ENCODE measurements at places on chromosomes 11 and 22.

DNA sequence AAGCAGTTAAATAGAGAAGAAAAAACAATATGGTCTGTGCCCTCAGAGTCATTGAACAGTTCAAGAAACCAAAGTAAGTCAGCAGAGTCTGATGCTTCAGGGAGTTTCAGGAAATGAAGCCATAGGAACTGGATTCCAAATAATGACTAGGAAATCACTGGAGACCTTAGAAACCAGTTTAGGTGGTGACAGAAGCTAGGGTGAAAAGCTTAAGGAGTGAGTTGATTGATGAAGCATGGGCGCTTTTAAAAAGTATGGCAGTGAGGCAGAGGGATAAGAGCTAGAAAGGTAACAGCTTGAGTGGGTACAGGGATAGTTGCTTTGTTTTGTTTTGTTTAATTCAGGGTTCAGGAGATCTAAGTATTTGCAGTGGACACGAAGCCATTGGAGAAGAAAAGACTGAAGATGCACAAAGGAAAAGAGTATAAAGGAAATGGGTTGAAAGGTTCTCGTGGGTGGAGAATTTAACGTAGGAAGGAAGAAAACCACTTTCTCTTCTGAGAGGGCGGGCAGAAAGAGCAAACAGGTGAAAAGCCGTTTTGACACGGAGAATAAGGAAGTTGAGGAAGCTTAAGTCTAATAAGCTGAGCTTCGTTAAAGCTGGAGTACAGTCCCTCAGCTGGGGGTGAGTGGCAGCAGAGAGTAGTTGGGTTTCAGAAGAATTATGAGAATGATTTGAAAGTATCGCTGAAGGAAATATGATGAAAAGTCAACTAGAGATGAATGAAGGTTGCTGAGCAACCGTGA lies 14.8 kb downstream of the SGSM3 start:
- no peak for DNase-seq

GRCh38 chr11:35402751-35403660 lies 16.4 kb downstream of the SLC1A2 start:
- no peak for DNase-seq

- DNase-seq: no peak
These were observed 31.7 kb upstream of the MSANTD2 start for GRCh38 chr11:124831897-124832296.

- DNase-seq: no peak
These were observed 41.3 kb downstream of the TNKS1BP1 start for GRCh38 chr11:57283231-57283990.

DNA sequence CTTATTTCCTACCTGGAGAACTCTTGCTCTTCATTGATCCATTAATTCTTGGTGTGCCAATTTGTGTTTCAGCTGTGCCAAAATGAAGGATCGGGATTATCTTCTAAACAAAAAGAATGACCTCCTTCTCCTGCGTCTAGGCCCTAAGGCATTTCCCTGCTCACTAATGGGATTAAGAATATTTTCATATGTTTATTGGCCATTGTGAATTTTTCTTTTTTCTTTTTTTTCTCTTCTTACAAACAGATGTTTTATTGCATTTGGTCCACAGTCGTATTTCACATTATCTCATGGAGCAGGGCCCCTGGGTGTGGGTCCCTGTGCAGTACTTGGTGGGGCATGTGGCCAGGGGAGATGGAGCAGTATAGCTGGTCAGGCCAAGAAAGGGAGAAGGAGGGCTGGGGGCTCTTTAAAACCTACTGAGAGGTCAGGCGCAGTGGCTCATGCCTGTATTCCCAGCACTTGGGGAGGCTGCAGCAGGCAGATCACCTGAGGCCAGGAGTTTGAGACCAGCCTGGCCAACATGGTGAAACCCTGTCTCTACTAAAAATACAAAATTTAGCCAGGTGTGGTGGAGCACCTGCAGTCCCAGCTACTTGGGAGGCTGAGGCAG lies 35.3 kb upstream of the HORMAD2 start:
- no peak for DNase-seq

DNA sequence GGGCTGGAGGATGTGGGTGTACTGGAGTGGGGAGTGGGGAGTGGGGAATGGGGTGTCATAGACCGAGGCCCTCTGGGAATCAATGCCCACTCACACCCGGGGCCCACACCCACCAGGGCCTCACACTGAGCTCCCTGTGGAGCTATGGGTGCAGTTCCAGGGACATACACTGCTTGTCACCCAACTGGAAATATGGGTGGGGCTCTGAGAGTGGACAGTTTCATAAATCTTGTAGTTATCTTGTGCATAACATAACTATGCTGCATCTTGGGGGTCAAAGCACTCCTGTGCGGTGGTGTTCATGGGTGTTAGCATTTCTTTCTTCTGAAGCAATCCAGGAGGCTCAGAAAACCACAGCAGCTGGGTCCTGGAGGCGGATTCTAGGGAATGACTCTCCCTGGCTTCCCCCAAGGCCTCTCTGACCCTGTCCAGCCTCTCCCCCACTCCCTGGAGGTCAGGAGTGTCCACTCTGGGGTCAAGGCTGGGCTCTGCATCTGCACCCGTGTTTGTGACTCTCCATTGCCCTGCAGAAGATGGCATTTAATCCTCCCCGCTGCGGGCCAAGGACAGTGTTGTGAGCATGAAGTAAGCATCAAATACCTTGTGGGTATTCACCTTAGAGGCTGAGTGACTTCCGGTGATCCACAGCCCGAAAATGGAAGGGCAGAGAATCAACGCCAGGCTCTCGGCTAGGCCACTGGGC lies 172.5 kb downstream of the CTTN start:
- DNase-seq: peak; percentile 0

GRCh38 chr11:118530180-118530682 lies 761 bp upstream of the TMEM25 start:
- DNase-seq: no peak

DNA sequence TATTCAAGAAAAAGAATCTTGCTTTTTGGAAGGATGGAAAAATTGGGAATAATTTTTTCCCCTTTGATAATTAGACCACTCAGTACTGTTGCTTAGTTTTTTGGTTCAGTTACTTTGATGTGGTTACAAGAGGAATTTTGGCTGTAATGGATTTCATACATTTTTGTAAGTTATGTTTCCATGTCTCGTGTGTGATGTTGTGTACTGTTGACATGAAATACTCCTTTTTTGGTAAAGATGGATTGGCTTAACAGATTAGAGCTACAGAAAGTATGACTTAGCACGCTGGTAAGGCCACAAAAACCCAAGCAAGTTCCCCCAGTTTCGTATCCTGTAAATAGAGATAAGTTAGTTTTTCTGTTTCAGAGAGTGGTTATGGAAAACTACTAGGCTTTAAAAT lies 11.9 kb downstream of the TBCEL start:
- no peak for DNase-seq

DNA sequence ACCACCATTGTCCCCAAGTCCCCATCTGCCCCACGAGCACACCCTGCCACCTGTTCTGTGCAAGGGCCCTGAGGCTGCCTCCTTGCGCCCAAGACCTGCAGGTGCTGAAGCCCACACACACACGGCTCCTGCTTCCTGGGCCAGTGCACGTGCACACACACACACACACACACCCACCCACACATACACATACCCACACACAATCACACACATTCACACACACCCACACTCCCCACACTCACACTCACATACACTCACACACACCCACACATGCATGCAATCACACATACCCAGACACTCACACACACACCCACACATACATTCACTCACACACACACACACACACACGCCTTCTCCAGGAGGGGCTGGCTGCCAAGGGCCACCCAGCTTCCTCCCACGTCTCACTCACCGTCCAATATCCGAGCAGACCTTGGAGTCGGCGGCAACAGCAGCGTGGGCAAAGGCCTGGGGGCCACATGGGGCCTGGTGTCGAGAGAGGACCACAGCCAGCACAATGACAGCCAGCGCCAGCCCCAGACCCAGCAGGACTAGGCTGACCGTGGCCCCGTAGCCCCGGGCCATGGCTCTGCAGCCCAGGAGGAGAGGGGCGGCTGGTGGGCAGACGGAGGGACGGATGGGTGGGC lies 616 bp downstream of the GGT5 start:
- peak; percentile 60 for DNase-seq

DNA sequence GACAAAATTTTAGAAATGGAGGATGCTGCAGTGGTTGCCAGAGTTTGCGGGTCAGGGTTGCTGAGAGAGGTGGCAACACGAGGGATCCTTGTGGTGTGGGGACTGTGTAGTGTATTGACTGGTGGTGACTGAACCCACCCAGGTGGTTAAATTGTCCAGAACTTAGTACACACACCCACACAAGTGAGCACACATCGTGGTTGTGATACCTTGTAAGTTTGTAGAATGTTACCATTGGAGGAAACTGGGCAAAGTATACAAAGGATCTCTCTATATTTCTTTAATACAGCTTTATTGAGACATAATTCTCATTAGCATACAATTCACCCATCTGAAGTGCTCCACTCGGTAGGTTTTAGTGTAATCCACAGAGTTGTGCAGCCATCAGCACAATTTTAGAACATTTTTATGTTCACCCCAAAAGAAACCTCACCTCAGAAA lies 56.1 kb downstream of the MED15 start:
- no peak for DNase-seq

GRCh38 chr22:50474710-50475651 lies at the start of gene SBF1:
SBF1 (minus strand) TSS chr22:50475035; CDS start chr22:50474840, 195 bp downstream.
- peak; percentile 94 for DNase-seq

DNA sequence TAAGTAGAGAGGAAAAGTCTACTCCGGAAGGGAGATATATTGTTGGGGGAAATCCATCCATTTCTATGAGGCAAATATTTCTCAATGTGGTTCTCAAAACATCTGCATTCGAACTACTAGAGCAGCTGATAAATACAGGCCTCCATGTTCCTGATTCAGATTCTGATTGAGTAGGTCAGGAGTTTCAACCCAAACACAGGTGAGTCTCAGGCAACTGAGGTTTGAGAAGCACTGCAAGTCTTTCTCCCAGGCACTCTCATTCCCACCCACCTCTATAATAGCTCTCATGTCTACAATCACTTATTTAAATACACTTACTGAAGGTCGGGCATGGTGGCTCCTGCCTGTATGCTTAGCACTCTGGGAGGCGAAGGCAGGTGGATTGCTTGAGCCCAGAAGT lies 14.7 kb upstream of the ASPHD2 start:
- no peak for DNase-seq

DNA sequence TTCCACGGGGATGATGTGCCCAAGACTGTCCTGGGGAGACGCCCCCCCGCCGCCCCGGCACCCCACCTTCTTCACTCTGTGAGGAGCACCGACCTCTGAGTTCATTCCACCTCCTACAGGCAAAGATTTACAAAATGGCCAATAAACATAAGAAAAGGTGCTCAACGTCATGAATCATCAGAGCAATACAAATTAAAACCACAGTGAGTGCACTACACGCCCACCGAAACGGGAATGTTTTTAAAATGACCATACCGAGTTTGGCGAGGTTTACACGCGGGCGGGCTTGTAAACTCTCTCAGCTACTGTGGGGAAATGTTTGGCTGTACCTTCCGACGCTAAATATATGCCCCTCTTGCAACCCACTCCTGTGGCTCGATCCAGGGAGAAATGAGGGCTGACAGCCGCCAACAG lies 7.9 kb downstream of the NPTXR start:
- no peak for DNase-seq

DNA sequence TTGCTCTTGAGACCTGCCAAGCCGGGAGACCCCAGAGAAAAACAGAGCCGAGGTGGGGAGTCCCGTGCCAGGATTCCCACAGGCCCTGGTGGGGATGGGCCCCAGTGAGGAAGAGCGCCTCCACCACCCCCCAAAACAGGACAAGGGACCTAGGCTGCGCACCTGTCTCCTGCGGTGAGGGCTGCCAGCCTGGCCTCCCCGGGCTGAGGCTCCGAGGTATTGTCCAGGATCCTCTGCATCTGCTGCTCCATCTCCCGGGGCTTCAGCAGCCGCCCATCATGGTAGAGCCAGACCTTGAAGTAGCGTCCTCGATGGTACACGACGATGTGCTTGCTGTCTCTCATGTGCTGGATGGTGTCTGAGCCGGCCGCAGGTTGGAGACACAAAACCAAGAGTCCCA lies 33.3 kb upstream of the TESMIN start:
- DNase-seq: no peak

DNA sequence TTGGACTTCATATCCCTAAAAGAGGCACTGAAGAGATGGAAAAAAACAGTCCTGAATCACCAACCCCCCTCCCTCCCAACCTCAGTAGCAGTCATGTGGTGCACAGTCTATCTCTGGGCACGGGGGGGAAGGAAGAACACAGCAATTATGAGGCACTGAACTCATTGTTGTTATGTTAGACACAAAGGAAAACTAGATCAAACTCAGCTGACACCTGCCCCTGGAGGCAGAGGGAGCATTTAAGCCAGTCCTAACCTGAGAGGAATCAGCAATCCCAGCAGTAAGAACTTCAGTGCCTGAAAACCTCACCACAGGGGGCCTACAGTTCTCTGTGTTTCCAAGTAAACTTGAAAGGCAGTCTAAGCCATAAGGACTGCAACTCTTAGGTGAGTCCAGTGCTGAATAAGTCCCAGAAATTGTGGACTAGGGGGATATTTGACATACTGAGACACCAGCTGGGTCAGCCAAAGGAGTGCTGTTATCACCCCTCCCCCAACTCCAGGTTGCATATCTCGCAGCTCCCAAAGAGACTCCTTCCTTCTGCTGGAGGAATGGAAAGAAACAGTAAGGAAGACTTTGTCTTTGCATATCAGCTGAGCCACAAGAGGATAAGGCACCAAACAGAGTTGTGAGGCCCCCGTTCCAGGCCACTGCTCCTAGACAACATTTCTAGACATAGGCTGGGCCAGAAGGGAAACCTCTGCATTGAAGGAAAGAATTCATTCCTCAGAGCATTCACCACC lies 72.5 kb downstream of the GLYATL1 start:
- no peak for DNase-seq

- DNase-seq: no peak
These were observed 17.0 kb upstream of the TMEM218 start for GRCh38 chr11:125128450-125128849.

DNA sequence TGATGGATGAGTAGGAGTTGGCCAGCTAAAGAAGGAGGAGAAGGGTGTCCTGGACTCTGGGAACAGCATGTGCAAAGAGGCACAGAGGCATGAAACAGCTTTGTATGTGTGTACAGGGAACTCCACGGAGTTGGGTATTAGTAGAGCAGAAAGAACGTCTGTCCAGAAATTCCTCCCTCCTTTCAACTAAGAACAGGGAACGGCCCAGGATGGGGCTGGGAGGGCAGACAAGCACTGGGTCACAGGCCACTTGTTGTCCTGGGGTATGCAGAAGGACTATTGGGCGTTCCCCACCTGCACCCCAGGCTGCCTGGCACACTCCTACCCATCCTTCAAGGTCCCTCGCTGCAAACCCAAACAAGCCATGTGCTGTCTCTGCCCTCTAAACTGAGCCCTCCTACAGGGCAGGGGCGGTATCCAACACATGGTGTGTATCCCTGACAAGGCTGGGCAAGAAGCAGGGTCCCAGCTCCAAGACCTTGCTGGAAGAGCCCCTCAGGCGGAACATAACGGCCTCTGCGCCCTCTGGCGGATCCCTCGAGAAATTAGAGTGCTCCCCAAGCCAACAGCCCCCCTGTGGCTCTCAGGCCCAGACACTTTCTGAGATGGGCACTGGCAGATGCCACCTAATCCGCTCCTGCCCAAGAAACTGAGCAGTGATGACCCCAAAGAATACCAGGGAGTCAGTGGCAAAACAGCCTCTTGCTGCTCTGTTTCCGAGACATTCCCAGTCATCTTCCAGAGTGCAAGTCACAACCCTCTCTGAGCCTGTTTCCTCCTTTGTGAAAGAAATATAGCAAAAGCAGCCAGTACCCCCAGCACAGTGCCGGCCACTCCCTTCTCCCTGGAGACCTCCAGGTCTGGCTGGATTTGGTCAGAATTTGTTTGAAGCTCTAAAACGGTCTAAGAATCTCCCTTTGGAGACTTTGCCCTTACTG lies 1.6 kb upstream of the ELFN2 start:
- DNase-seq: peak; percentile 77

- DNase-seq: no peak
These were observed 45.1 kb upstream of the LMO2 start for GRCh38 chr11:33936725-33937604.

Measured in glutamatergic neuron (in vitro differentiated cells).